ENCODE measurements at places on chromosomes 6 and 20.

DNA sequence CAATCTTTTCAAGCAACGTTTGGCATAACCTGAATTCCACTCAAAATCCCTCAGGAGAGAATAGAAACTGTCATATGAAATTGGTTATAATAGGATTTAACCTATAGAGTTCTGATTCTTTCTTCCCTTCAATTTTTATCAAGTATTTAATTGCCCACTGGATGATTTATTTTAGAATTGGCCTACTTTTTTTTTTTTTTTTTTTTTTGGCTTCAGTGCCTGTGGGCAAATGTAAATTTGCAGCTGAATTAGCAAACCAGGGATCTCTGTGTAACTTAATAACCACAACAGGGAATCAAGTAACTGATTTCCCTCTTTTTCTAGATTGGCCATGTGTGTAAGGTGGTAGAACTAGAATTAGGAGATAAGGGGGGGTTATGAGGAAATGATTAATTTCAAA, 157.0 kb downstream of the SOX4 start:
- DNase-seq, result no peak

DNA sequence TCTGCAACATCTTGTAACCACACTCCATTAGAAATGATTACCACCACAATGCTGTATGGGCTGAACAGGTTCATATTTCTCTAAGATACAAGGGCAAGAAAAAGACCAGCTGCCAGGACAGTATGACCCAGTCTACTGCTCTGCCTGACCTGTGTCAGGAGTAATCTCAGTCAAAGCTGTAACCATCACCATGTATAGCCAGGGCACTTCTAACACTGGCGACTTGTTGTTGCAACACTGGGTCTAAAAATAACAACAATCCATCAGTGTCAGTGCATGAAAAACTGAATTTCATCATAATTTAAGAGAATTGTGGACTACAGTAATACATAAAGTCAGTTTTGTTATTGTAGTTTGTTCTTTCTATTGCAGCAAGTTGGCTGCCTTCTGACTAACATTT, 738.6 kb upstream of the ADGRB3 start:
- DNase-seq, result no peak

DNA sequence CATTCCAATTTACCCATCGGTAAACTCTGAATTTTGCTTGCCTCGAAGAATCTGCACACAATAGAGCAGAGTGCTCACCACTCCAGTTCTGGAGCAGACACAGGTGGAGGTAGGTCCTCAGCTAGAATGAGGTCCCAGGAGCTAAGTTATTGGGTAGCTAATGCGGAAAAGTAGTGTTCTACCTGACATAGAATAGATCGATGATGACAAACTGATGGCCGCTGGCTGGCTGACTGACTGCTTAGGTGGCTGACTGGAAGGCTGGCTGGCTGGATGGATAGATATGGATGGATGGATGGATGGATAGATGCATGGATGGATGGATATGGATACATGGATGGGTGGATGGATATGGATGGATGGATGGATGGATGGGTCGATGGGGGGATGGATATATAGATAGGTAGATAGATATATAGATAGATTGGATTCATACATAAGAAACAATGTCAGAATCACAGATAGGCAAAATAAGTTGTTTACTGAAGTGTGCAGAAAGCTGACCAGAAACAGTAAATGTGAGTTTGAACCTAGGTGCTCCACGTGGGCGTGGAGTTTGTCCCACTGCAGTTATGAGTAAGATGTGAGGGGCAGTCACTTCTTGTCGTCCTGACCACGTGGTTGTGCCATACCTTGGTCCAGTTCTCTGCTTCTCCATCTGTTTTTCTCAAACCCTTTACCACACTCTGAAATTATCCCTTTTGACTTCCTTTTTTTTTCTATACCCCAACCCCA, 62.1 kb downstream of the TBXT start:
- DNase-seq, result no peak

GRCh38 chr6:128244751-128245405, 275.5 kb downstream of the PTPRK start:
- DNase-seq, result no peak

GRCh38 chr6:44470746-44471145, 83.2 kb downstream of the CDC5L start:
- DNase-seq, result no peak

DNA sequence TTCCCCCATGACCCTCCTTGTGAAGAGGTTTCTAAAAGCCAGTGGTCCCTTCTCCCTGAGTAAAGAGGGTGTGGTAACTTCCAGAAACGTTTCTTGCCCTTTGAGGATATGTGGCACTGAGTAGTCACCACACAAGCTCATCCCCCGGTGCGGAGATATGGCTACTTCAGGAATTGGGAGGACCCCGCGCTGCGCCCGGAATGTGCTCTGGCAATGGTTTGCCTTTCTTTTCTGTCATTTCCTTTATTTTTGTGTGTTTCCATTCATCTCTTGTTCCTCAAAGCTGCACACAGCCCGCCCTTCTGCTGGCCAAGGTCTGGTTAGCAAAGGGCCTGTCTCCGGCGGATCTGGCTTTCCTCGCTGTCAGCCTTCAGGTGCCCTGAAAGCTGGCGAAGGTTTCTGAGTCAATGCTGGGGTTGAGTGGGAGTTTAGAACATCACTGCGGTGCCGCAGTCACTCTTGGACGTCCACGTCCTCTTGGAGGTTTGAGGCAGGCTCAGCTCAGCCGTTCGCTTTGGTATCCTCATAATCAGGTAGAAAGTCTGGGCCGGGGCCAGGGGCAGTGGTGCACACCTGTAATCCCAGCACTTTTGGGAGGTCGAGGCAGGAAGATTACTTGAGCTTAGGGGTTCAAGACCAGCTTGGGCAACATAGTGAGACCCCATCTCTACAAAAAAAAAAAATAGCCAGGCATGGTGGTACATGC, 67.2 kb downstream of the TCP11 start:
- DNase-seq, result no peak

DNA sequence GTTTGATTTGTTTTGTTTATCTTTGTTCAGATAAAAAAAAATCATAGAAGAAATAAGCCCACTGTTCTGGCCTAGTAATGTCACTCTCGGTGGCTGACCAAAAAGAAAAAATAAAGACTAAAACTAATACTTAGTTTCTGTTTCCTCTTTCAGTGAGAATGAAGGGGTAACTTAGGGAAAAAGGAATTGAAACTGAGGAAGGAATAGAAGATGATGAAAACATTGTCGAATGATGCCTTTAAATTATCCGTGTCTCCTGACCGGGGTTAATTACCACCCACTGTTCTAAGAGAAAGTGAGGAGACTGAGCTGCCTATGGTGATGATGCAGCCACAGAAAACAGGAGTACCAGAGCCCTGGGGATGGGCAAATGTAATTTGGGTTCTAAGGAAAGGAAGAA, 73.1 kb downstream of the PTCHD4 start:
- DNase-seq, result no peak

DNA sequence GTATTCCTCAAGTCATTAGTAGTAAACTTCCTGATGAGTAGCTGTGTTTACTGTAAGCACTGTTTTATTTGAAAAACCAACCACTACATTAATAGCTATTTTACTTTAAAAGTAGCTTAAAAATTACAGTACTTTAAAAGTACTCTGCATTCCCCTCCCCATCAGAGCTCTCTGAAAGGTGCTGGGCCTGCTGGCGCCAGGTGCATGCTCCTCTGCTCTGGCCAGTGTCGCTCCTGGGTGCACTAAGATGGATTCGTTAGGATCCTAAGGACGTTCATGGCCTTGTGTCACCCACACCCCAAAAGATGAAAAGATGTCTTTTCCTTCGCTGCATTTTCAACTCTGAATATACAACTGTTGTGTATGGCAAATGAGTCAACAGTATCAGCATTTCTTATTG, 43.9 kb upstream of the KIF25 start:
- no peak for DNase-seq

DNA sequence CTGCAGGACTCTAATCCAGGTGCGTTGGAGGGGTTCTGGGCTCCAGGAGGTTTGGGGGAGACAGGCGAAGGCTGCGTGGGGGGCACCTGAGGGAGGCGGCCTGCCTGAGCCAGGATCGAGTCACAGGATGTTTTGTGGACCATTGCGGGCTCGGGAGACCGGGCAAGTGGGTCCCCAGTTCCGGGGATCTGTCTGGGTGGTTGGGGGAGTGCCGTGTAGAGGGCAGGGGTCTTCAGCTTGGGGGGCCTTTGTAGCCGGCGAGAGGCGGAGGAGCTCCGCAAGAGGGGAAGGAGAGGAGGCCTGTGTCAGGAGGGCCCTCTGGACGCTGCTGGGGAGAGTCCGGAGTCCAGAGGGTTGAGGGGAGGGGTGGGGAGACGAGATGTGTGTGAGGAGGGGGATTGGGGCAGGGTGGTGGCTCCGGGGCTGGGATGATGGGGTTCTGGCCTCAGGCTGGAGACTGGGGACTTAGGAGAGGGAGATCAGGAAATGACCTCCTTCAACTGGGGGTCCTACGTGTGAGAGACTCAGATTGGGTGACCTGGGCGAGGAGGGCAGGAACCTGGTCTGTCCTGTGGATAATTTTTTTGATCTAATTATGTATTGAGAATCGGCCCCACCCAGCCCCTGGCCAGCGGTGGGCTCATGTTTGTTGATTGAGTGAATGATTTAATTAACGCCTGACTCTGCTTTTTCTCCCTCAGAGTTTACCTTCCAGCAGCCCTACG, 505 bp downstream of the SNAI1 start:
- DNase-seq, result no peak

DNA sequence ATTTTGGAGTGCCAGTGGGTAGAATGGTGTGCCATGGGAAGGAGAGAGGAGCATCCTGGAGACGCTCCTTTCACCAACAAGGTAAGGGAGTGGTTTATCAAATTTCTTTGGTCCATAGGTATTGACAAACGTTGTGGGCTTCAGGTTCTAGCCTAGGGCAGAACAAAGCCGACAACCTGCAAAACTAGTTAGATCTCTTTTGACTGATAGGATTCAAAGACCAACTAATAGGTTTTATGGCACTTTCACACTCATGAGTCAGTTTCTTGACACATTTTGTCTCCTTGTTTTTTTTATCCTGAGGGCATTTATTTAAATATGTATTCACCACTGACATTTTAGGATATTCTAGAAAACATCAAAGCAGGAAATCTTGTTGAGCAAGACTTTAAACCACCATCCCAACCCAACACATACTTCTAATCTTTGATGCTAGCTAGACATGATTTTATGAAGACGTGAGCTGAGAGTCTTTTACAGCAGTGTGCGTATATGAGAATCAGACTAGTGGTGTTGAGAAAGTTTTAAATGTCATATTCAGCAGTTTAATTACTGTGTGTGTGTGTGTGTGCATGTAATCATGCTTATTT, 370.4 kb upstream of the HSF2 start:
- no peak for DNase-seq

- no peak for DNase-seq
These were observed 1.6 kb upstream of the RPF2 start for GRCh38 chr6:110980227-110980626.

DNA sequence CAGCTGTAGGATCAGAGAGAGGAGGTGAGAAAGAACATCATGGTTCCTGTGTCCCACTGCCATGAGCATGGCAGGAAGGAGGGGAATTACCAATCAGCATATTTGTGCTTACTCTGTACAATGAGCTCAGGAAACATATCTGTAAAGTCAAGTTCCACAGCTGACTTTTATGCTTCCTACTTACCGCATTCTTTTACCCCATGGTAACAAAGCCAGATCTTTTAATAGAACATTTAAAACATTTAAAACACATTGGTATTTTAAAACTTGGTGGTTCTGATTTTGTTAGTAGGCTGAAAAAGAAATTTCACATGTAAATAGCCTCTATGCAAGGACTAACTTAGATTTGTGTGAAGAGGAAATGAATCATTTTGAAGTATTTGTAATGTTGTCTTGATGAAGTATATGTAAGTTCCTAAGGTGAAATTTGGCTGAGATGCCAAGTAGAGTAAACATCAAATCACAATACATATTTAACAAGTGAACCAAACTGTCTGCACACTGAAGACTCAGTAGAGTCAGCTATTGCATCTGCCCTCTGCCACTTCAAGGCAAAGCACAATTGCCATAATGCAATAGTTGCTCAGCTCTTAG, 114.7 kb downstream of the GJA10 start:
- peak; percentile 34 for DNase-seq

GRCh38 chr6:166541876-166542579, 44.5 kb downstream of the RAMACL start:
- no peak for DNase-seq

DNA sequence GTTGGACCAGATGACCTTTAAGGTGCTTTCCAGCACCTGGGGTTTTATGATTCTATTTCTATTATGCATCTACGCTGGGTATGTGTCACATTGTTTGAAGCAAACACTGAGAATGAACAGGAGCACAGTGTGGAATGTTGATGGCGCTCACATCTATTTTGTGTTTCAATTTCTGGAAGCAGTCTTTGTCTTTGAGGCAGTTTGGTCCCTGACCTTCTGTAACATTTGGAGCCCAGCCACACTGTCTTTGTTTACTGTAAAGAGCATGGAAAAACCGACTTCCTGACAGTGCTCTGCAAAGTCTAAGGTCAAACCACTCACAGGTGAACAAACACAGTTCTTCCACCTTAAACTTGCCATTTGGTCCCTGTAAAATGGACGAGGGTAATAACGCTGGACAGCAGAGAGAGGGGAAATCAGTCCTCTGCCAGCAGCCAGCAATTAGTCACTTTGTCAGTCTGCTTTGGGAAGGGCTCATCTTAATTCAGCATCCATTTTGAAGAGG, 155.5 kb downstream of the PRL start:
- DNase-seq, result no peak

DNA sequence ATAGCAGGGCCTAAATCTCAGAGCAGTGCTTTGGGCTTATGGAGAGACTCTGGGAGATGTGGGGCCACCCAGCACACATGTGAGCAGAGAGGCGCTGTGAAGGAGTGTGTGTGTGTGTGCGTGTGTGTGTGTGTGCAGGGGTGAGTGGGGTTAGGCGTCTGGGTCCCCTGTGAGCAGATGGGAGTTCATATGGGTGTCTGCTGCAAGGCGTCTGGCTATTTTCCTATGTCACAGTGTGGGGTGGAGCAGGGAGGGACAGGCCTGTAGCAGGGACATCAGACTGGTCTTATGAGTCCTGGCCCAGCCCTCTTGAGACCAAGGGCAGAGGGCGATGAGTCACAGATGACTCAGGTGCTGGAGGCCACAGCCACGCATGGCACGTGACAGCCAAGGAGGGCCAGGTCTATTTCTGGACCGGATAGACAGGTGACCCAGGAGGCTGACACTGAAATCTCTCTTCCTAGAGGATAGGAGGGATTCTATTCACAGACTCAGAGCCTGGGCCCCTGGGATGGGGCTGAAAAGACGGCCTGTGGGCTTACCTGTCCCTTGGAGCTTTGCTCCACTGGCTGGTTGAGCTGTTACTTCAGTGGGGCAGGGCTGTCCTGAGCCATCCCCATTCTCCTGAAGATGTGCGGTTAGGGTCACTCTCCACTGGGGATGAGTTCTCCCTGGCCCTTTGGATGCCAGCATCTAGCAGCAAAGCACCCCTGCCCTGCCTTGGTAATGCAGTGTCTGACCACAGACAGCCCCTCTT, 28.9 kb downstream of the VEGFA start:
- DNase-seq, result no peak

- DNase-seq, result no peak
These were observed 34.3 kb upstream of the AGPAT4 start for GRCh38 chr6:161308075-161308655.

- DNase-seq, result no peak
These were observed 1.8 kb downstream of the TREM1 start for GRCh38 chr6:41284726-41285125.
